ENCODE measurements at places on chromosomes 5 and 9. TPM values are rescaled to one million over a fixed set of nuclear protein-coding genes. Genes with fewer than 3 reads are reported as not detected.

GRCh38 chr5:104111632-104112031, 549.0 kb upstream of the NUDT12 start:
- H3K4me3 ChIP-seq = no peak overlapping the region
- no peak overlapping the region for H3K27ac ChIP-seq
- no peaks in the 10 kb centered on the region for H3K36me3 ChIP-seq
- DNase-seq = no peak
- H3K27me3 ChIP-seq = no peaks in the 10 kb centered on the region

DNA sequence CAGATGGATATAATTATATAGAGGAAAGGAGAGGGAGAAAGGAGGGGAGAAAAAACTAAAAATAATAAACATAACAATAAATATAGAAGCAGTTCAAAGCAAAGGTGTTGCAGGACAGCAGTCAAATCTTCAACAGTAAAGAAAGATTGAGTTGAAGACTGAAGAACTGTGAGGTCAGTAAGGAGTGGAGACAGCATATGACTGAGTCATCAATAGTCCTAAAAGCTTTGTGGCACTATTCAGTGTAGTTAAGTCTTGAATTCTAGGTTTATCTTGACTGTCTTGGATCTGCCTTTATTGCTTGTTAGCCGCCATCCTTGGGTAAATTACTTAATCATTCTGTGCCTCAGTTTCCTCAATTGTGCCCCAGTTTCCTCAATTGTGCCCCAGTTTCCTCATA, 137.0 kb downstream of the MRPS30 start:
- H3K4me3 ChIP-seq = no peak overlapping the region
- no peak overlapping the region for H3K27ac ChIP-seq
- no peaks in the 10 kb centered on the region for H3K36me3 ChIP-seq
- no peaks in the 10 kb centered on the region for H3K27me3 ChIP-seq

DNA sequence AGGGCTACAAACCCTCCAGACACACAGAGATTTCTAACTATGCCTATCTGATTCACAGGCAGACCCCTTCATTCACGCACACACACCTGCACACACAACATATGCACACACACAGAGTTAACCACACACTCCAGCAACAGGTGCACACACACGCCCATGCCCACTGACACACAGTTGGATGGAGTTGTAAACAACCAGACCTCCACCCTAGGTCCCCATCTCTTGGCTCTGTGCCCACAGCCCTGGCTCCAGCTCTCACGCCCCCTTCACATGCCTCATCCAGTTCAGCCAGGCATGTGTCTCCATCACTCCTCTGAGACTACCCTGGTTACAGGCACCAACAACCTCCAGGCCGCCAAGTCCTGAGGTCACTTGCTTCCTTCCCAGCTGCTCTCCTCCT, 61.1 kb downstream of the PSD2 start:
- H3K27me3 ChIP-seq = no peaks in the 10 kb centered on the region
- H3K36me3 ChIP-seq = peaks cover 16% of the 10 kb centered on the region
- no peak for DNase-seq
- no peak overlapping the region for H3K4me3 ChIP-seq

DNA sequence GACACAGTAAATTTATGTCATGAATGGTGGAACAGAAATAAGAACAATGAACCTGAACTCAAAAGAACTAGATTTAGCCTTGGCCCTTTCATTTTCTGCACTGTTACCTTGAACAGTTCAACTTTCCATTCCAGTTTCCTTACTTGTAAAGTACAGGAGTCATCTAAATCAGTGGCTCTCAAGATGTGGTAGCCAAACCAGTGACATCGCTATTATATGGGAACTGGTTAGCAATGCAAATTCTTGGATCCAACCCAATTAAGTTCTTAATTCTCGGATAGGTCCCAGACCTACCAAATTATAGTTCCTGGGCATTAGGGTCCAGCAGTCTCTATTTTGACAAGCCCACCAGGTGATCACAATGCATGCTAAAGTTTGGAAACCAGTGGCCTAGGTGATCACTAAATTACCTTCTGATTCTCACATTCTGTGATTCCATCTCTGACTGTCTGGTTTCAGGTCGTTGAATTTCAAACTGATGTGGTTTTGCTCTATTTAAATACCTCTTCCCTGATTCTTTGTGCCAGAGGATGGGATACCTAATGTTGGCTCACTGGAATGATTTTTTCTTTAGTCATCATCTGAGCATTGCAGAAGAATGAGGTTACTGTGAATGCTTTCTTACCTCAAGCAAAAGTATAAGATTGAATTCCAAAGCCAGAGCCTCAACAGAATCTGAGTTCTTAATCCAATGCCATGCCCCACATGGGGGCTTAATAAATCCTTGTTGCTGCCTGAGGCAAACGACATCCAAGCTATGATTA, 253.8 kb downstream of the ENC1 start:
- no peaks in the 10 kb centered on the region for H3K27me3 ChIP-seq
- no peak overlapping the region for H3K27ac ChIP-seq
- peak; percentile 12 for DNase-seq

GRCh38 chr5:80216753-80217596, 38.9 kb downstream of the SERINC5 start:
- peaks cover 19% of the 10 kb centered on the region for H3K4me1 ChIP-seq
- no peak overlapping the region for H3K27ac ChIP-seq
- H3K4me3 ChIP-seq = no peak overlapping the region
- no peaks in the 10 kb centered on the region for H3K27me3 ChIP-seq

DNA sequence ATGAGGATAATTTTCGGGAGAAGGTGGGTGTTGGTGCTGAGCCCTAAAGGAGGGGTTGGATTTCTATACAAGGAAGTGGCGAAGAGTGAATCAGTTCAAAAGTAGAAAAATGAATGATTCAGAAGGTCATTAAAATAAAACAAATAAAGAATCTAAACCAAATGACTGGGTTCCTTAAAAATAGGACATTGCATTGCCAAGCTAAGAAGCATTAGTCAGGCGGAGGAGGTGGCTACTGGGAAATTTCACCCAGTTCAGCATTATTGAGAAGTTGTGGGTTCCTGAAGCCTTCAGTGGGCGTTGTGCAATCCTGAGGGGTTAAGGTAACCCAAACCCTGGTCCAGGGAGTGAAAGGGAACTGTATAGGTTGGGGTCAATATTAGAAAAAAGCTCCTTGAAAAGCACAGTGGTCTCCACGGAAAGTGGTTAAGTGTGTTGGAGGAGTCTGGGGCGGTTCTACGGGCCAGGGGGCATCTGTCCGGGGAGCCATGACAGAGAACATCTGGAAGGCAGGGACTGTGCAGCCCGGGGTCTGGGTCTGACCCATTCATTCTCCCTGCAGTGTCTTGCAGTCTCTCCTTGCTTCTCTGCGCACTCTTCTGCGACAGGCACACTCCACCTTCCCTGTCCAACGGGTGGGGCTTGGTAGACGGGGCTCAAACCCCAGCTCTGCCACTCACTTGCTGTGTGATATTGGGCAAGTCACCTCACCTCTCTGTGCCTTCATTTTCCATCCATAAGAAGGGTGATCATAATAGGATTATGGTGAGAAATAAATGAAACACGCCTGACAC, 27.6 kb upstream of the DUSP1 start:
- peak overlapping the region; percentile 38 for H3K27ac ChIP-seq
- no peaks in the 10 kb centered on the region for H3K27me3 ChIP-seq
- no peaks in the 10 kb centered on the region for H3K36me3 ChIP-seq
- H3K4me1 ChIP-seq = peaks cover 62% of the 10 kb centered on the region
- DNase-seq = no peak

DNA sequence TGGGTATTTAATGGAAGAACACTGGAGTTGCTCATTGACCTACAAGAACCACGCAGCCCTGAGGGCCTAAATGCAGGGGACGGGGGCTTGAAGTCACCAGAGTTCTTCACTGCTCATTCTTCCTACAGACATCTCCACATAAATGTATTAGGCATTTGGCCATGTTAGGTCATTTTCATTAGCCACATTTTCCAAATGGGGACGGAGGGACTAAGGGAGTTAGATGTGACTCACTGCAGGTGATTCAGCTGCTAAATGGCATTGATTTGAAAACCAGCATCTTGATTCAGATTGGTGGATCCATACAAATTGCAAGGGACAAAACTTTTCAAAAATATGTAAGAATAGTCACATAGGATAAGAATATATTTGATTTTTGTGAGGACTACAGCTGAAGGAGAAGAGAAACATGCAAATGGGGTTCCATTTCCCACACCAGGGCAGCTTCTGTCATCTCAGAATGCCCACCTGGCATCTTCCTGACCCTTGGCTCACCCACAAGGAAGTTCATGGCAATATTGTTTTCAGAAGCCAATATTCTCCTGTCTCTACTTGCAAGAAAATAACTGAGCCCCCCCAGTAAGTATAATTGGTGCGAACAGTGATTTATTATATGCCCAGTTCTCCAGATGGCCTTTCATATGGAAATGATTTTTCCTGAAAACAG, 264.8 kb downstream of the DOCK8 start:
- H3K4me3 ChIP-seq = no peak overlapping the region
- no peaks in the 10 kb centered on the region for H3K4me1 ChIP-seq
- no peak overlapping the region for H3K27ac ChIP-seq
- H3K36me3 ChIP-seq = no peaks in the 10 kb centered on the region
- DNase-seq = no peak

GRCh38 chr5:59130431-59130830, 547.6 kb downstream of the RAB3C start:
- no peak overlapping the region for H3K4me3 ChIP-seq
- H3K4me1 ChIP-seq = peaks cover 38% of the 10 kb centered on the region
- no peak overlapping the region for H3K27ac ChIP-seq
- no peaks in the 10 kb centered on the region for H3K27me3 ChIP-seq

DNA sequence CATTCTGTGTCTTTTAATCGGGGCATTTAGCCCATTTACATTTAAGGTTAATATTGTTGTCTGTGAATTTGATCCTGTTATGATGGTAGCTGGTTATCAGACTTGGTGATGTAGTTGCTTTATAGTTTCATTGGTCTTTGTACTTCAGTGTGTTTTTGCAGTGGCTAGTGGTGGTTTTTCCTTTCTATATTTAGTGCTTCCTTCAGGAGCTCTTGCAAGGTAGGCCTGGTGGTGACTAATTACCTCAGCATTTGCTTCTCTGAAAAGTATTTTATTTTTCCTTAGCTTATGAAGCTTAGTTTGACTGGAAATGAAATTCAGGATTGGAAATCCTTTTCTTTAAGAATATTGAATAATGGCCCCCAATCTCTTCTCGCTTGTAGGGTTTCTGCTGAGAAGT, 156.9 kb downstream of the CNTLN start:
- peaks cover 10% of the 10 kb centered on the region for H3K36me3 ChIP-seq
- DNase-seq = no peak
- H3K4me1 ChIP-seq = no peaks in the 10 kb centered on the region
- H3K27ac ChIP-seq = no peak overlapping the region
- H3K27me3 ChIP-seq = no peaks in the 10 kb centered on the region

- no peak overlapping the region for H3K4me3 ChIP-seq
- DNase-seq = no peak
- no peak overlapping the region for H3K27ac ChIP-seq
- no peaks in the 10 kb centered on the region for H3K27me3 ChIP-seq
Measured at GRCh38 chr5:181239062-181239663, 4.5 kb downstream of the RACK1 start.

- H3K27me3 ChIP-seq = no peaks in the 10 kb centered on the region
- no peaks in the 10 kb centered on the region for H3K36me3 ChIP-seq
- no peak for DNase-seq
- no peak overlapping the region for H3K27ac ChIP-seq
Measured at GRCh38 chr9:68804911-68805889, 100.2 kb downstream of the PIP5K1B start.

GRCh38 chr9:7704543-7704942, 95.0 kb downstream of the DMAC1 start:
- H3K27ac ChIP-seq = no peak overlapping the region
- no peaks in the 10 kb centered on the region for H3K27me3 ChIP-seq
- no peaks in the 10 kb centered on the region for H3K4me1 ChIP-seq

CDC20B gene
- total RNA-seq = not detected

GFRA3 gene
- total RNA-seq = 8.4 TPM

PDE8B gene
- total RNA-seq = 0.86 TPM

IL13 gene
- not detected for total RNA-seq

SPATA31E1 gene
- not detected for total RNA-seq

OR13J1 gene
- total RNA-seq = not detected

SLC36A3 gene
- total RNA-seq = not detected

TAF11L8 gene
- total RNA-seq = not detected

NPR3 gene
- total RNA-seq = 2.1 TPM

Data from esophagus muscularis mucosa (tissue), 4 donors.